Anterior cingulate cortex (tissue), 58 donors: ENCODE measurements at places on chromosomes 11 and 22.

GRCh38 chr22:36386900-36387708 lies 663 bp downstream of the MYH9 start:
- DNase-seq = peak; percentile 19

GRCh38 chr11:57461841-57462489 lies 1.6 kb downstream of the RTN4RL2 start:
- DNase-seq = no peak

DNA sequence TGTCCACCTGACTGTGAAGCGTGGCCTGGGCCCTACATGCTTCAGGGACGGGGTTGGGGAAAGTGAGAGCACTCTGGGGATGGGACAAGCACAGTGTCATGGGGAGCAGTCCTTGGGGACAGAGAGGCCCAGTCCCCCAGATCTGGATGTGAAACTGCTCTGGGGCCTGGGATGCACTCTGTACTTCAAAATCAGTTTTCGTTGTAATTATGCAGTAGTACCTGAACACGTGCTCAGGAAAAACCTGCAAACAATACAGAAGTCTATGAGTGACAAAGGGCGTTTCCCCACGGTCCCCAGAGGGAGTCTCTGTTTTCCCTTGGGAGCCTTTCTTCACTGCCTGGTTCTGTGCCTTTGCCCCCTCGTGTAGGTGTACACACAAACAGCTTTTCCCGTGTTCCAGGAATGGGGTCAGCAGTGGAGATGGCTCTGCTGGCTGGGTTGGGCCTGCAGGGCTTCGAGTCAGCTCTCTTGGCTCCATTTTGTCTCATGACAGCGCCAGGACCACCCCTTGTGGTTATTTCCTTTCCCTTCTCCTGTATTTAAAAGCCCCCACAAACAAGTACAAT lies 5.2 kb upstream of the TNFRSF13C start:
- no peak for DNase-seq

- DNase-seq = no peak
Observed at GRCh38 chr11:93903989-93904388, 53.6 kb upstream of the VSTM5 start.

DNA sequence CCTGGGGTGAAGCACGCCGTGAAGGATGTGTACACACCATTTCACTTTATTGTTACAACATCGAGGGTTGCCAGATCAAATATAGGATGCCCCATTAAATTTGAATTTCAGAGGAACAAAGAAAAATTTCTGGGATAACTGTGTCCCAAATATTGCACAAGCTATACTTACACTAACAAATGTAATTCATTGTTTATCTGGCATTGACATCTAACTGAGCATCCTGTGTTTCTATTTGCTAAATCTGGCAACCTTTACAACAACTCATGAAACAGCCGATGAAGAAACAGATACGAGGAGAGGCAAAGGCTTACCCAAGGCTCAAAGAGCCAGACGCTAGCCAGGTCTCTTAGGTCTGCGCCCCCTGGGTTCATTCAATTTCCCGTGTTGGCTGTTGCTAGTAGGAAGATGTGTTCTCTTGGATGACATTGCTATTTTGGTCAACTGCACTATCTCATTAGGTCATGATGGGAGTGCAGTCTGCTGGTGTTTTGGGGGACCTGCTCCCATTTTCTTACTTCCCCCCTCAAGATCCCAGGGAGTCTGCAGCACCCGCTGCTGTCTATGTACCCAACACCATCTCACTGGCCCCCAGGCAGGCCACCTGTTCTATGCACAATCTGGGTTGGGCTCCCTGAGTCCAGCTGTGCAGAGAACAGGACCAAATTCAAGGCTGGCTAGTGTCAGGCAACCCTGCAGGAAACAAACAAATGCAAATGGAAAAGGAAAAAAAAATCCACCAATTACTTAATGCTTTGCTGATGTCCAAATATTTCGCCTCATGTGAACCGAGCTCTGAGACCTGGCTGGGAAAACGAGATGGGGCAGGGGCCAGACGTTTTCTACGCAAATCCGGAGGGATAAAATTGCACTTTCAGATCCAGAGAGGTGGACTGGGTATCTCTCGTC lies 560.9 kb downstream of the MIAT start:
- DNase-seq = no peak

- no peak for DNase-seq
Observed at GRCh38 chr22:23621082-23621780, 10.9 kb downstream of the DRICH1 start.

DNA sequence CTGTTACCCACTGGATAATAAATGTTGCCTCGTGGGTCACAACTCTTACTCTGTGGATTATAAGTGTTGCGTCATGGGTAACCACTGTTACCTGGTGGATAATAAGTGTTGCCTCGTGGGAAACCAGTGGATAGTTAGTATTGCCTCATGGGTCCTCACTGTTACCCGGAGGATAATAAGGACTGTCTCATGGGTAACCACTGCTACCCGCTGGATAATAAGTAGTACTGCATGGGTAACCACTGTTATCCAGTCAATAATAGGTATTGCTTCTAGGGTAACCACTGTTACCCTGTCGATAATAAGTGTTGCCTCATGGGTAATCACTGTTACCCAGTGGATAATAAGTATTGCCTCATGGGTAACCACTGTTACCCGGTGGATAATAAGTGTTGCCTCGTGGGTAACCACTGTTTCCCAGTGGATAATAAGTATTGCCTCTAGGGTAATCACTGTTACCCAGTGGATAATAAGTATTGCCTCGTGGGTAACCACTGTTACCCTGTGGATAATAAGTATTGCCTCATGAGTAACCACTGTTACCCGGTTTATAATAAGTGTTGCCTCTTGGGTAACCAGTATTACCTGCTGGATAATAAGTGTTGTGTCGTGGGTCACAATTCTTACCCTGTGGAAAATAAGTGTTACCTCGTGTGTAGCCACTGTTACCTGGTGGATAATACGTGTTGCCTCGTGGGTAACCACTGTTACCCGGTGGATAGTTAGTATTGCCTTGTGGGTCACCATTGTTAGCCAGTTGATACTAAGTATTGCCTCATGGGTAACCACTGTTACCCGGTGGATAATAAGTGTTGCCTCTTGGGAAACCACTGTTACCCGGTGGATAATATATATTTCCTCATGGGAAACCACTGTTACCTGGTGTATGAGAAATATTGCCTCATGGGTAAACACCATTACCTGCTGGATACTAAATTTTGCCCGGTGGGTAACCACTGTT lies 15.7 kb upstream of the NXPE4 start:
- no peak for DNase-seq

GRCh38 chr22:42635531-42635930 lies 4.9 kb downstream of the ATP5MGL start:
- DNase-seq = no peak

- no peak for DNase-seq
Observed at GRCh38 chr22:50190941-50191741, 5.4 kb downstream of the TRABD start.

- no peak for DNase-seq
Observed at GRCh38 chr11:130636722-130637464, 188.4 kb downstream of the ADAMTS15 start.

GRCh38 chr22:27786291-27786932 lies 15.1 kb downstream of the MN1 start:
- DNase-seq = no peak

DNA sequence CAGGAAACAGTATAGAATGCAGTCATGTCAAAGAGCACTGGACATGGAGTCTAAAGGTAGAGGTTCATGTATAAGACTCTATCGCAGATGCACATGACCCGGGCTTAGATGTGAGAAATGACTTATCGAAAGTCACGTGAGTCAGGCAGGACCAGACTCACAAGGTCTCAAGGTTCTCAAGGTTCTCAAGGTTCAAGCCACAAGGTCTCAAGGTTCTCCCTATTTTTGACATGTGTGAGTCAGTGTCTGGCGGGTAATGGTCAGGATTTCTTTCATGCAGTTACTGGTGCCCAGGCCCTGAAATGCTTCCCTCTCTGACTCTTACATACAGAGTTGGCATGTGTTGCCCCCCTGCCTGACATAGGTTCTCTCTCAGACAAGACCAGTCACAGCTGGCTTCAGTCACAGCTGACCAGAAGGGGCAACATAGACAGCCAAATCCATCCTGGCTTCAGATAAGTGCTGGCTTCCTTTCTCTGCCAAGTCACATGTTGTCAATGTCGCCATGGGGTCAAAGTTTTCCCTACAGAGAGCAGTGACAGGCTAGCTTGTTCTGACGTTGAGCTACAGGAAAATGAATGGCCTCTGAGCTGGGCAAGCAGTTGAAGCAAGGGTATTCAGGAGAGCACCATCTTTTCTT lies 10.1 kb downstream of the CSRP3 start:
- no peak for DNase-seq

DNA sequence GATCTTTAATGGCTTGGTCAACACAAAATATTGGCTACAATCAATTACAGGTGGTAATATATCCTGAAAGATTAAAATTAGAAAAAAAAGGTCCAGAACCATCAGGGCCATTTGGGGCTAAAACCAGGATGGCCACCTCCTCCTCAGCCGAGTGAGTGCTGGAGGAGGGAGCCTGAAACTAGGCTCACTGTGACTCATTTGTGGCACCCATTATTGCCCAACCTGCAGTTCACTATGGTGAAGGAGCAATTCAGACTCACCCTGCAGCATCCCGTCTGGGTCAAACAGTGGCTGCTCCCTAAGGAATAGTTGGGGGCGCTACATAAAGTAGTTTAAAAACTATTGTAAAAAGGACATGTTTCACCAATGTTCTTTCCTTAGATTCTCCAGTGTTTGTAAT lies 60.7 kb downstream of the GLYATL1 start:
- DNase-seq = no peak

- no peak for DNase-seq
Observed at GRCh38 chr22:42001121-42001520, 2.5 kb downstream of the WBP2NL start.

- no peak for DNase-seq
Observed at GRCh38 chr11:69208190-69209037, 52.7 kb downstream of the SMIM38 start.

DNA sequence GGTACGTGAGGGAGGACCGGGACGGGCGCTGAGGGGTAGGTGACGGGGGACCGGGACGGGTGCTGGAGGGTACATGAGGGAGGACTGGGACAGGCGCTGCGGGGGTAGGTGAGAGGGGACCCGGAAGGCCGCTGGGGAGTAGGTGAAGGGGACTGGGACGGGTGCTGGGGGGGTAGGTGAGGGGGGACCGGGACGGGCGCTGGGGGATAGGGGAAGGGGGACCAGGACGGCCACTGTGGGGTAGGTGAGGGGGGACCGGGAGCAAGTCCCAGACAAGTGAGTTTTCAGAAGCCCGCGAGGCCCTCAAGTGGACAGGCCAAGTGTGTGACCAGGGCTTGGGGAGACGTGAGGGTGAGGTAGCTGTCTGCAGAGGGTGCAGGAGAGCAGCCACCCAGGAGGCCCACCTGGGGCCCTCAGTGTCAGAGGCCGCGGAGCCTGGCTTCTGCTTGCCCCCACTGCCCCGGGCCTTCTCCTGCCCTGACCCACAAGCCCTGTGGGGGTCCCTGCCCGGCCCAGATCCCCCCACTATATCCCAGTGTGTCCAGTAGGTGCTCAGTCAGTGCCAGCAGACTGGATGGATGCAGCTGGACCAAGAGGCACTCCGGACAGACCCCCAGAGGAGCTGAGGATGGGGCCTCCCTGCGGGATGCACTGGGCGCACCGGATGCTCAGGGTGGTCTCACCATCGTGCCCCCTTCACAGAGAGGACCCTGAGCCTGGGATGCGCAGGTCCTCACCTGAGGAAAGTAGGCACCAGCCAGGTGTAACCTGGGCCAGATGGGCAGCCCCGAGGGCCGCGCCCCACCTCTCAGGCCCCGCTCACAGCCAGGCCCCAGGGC lies 44.2 kb upstream of the TH start:
- DNase-seq = no peak

- no peak for DNase-seq
Observed at GRCh38 chr11:57936050-57936418, 87.6 kb upstream of the OR9Q1 start.

- no peak for DNase-seq
Observed at GRCh38 chr11:84588131-84588829, 1038.9 kb downstream of the DLG2 start.

GRCh38 chr11:44380820-44381219 lies 70.9 kb upstream of the ALX4 start:
- DNase-seq = no peak

- no peak for DNase-seq
Observed at GRCh38 chr11:87583931-87584330, 546.2 kb downstream of the TMEM135 start.

GRCh38 chr11:112318661-112319060 lies 58.0 kb upstream of the PLET1 start:
- no peak for DNase-seq

DNA sequence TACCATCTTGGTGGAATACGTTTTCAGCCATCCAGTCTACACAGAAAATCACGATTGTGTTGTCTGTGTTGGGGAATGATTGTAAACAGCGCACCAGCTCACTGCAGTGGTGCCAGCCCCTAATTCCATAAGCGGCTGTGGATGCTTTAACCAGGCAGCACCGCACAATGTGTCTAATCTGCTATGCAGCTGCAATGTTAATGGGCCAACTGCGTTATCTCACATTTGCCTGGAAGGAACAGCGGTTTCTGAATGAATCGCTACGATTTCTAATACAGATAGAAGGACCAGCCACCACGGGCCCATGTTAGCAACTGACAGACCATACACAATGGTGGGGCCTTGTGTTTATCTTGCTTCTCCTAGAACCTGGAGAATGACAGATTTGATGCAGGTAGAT lies 384.5 kb upstream of the KIRREL3 start:
- no peak for DNase-seq

GRCh38 chr11:102771351-102771750 lies 9.1 kb downstream of the MMP10 start:
- no peak for DNase-seq

DNA sequence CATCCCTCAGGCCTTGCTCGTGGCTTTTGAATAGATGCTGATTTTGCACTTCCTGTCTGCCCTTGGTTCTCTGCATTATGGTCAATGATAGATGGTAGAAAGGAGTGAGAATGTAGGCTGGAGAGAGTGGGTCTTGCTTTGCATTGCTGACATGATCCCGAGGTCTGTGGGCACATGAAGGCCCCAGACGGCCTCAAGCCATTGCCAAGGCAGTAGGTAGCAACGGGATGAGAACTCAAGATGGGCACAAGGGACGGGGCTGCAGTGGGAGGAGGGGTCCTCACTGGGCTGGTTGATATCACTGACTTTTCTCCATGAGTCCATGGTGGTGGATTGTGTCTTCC lies 54.0 kb downstream of the GAB4 start:
- no peak for DNase-seq

DNA sequence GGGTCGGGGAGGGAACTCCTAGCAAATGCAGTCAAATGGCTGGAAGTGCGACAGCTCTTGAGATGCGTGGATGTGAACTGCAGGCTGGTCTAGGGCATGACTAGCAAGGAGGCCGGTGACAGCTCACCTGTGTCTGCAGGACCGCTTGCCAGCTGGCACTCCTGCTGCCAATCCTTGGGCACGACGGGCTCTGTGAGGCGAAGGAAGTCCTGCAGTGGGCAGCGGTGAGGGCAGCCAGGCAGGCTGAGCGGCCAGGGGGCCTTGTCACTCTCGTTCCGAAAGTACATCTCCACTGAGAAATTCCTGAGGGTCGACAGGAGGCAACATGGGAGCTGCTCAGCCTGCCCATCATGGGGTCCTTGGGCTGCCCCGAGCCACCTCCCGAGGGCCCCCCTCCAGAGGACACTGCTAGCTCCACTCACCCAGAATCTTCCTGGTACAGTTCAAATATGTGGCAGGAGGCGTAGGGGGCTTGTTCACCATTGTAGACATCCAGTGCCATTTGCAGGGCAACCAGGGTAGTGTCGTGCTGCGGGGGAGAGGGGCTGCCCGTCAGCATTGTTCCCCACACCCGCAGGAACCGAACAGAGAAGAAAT lies 5.9 kb downstream of the ACP2 start:
- no peak for DNase-seq
